ENCODE measurements at places on chromosomes 7 and 10.

DNA sequence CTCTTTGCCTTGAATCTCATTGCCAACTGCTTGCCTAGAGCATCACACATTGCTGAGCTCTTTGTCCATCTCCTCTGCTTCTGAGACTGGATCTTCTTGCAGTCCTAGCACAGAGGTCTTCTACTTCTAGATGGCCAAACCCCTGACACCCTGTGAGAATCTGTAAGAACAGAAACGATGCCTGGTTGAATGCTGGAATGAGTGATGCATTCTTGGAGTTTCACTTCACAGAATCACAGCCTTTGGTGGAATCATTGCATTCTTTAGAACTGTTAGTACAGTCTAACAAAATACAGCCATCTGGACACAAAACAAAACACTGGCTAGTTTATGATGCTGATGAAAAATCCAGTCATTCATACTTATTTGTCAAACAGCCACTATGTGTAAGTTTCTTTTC lies 141.7 kb upstream of the ITGB1 start:
- DNase-seq: no peak

- no peak for DNase-seq
Measured at GRCh38 chr7:48097521-48098231, 8.6 kb downstream of the UPP1 start.

GRCh38 chr10:52900593-52900992 lies 128.0 kb upstream of the MBL2 start:
- DNase-seq: no peak

DNA sequence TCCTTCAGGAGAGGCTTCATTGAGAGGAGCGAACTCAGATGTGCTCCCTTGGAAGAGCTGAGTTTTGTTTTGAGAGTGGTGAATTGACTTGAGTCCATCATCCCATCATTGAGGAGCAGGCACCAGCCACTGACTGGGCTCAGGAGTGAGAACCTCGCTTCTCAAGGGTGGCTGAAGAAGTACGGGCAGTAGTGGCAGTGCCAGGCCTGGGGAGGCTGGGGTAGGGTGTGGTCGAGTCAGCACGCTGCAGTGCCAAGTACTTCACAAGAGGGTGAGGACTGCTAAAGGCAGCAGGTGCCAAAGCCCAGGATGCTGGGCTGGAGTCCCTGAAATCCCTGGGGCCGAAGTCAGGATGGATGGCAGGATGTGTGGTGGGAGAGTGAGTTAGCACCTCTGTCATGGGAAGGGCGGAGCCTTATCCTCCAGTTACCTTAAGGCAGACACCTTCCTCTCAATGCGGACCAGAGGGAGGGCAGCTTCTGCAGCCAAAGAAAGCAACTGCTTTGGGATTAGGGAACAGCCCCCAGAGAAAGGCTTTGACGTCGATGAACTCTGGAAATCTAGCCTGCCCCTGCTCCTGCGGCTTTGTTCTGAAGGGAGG lies 210.3 kb downstream of the CAMK1D start:
- no peak for DNase-seq

GRCh38 chr7:138396251-138397070 lies 63.6 kb upstream of the TRIM24 start:
- DNase-seq: no peak

DNA sequence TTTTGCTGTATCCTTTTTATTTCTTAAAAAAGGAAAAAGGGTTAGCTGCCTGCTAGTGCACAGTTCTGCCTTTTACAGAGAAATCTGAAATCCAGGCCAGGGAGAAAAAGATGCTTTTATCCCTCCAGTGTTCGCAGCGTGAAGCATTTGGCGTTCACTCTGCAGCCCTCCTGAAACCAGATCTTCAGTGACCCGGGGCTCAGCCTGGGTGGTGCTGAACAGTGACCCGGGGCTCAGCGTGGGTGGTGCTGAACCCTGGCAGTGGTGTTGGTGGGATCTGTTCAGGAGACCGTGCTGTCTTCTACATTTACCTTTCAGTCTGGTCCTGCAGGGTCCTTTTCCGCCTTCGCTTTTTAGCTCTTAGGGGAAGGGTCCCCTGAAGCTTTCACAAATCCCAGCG lies 164.7 kb upstream of the KLF6 start:
- DNase-seq: no peak

DNA sequence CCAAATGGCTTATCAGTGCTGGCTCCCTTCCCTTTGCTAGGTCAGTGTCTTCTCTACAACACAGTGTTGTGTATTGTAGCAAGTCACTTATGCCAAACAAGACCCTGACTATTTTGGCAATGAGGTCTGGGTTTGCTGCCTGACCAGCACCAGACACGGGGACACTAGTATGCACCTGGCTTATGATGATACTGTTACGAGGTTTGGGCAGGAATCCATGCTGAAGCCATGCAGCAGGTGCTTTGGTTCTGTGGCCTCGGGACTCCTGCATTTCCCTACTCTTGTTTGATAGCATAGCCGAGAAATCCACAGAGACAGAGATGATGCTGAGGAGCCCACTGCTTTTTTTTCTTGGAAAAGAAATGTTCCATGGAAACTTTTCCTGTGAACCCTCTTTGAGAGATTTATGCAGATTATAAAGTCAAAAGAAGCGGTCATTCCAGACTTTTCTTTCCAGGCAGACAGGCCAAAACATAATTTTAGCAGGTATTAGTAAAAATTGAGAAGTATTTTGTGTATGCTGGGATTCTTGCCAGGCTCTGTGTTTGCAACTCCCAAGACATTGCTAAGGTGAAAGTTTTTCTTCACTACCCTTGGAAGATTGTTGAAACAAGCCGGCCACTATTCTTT lies 291.1 kb downstream of the BBS9 start:
- DNase-seq: no peak

DNA sequence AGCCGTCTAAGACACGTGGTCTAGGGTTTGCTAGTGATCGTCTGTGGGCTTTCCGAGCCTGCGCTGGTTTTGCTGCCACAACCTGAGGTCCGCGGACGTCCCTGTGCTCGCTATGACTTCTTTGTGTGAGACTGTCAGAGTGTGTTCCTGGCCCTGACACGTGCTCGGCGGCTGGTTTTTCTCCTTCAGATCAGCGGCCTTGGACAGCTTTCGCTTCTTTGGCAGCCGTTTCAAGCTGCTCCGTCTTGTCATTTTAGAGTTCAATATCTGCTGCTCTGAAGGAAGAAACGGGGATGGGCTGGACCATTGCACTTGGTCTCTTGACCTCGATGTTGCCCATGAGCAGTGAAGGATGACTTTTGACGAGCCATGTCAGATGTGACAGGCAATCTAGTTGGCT lies 147.3 kb downstream of the MGMT start:
- no peak for DNase-seq

- DNase-seq: no peak
Measured at GRCh38 chr7:69534461-69535041, 63.7 kb upstream of the AUTS2 start.

- DNase-seq: no peak
Measured at GRCh38 chr7:103447073-103447960, 1.3 kb upstream of the SLC26A5 start.

GRCh38 chr7:150980663-150981062 lies 2.5 kb upstream of the KCNH2 start:
- DNase-seq: no peak

DNA sequence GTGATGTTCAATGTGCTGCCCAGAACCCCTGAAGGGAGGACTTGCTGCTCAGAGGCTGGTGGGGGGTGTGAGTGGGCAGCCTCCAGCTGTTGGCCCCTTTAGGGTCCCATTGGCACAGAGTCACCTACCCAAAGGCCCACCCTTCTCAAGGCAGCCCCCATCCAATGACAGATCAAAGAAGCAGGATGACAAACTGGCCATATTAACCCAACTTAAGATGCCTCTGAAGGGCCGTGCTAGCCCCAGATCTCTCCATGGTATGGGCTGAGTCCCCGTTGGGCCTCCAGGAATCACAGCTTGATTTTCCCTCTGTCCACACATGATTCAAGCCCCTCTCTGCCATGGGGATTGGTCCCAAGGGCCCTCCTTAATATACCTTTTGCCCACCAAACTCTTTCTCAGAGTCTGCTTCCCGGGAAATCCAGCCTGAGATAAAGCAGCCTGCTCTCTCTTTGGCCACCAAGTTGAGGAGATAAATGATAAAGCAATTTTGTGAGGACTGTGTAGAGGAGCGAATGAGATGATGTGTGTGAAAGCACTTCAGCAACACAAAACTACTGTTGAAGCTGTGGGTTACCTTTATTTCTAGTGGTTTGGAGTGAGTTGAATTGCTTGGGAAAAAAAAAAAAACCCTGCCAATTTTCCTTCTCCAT lies 38.2 kb upstream of the C10orf71 start:
- DNase-seq: no peak

GRCh38 chr7:66301737-66302136 lies 96.6 kb downstream of the TPST1 start:
- DNase-seq: no peak

DNA sequence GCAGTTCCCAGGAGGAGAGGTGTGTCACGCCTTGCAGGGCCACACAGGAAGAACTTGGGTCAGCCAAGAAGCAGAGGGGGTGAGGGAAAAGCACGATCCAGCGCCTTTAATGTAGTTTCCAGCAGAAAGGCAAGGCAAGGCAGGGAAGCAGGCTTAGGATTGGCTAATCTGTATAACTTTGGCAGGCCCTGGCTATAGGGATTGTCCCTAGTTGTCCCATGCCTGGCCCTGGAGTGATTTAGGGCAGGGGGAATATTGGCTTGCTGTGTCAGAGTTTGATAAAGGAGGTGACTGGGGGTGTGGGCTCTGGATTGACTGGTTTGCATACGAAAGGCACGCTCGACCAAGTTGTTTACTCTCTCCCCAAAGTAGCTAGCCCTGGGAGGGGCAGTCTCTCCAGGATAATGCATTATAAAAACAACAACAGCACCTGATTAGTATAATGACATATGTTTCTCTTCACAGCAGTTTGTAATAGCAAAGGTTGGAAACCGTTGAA lies 44.5 kb downstream of the RBM28 start:
- no peak for DNase-seq

DNA sequence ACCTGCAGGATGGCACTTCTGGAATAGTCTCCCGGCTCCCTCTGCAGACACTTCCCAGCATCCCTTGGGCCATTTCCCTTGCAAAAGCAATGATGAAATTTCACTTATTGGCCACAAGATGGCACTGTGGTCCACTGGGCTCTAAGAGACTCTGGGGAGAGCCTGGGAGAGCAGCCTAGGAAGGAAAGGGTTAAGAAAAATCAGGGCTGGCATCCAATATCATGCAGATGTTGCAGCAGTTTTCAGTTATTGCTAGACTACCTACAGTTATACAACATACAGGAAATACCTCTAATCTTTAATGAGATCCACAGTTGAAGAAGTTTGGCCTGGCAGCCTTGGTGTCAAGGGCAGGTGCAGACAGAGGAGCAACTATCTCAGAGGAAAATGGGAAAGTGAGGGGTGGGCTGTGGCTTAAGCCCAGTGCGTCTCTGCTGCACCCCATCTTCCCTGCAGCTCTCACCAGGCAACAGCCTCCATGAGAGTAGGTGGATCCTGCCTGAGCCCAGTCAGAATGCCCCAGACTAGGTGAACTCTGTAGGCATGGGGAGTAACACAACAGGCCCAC lies 100.2 kb upstream of the PRSS58 start:
- DNase-seq: no peak

DNA sequence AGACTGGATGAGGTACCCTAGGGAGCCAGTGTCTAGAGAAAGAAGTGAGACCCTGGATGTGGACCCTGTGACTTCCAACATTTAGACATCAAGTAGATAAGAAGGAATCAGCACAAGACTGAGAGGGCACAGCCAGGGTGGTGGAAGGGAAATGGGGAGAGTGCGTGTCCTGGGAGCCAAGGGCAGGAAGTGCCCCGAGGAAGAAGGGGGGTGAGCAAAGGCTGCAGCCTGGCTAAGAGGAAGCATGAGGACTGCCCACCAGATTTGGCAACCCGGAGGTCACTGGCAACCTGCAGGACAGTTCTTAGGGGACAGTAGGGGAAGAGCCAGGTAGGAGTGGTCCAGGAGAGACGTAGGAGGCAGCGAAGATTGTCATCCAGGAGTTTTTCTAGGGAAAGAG lies 14.8 kb downstream of the COL13A1 start:
- no peak for DNase-seq

DNA sequence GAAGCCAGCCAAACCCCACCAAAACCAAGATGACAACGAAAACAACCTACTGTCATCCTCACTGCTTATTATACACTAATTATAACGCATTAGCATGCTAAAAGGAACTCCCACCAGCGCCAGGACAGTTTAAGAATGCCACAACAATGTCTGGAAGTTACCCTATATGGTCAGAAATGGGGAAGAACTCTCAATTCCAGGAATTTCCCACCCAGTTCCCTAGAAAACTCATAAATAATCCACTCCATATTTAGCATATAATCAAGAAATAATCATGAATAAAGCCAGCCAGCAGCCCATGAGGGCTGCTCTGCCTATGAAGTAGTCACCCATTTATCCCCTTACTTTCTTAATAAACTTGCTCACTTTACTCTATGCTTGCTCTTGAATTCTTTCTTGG lies 20.8 kb downstream of the MICU1 start:
- no peak for DNase-seq

DNA sequence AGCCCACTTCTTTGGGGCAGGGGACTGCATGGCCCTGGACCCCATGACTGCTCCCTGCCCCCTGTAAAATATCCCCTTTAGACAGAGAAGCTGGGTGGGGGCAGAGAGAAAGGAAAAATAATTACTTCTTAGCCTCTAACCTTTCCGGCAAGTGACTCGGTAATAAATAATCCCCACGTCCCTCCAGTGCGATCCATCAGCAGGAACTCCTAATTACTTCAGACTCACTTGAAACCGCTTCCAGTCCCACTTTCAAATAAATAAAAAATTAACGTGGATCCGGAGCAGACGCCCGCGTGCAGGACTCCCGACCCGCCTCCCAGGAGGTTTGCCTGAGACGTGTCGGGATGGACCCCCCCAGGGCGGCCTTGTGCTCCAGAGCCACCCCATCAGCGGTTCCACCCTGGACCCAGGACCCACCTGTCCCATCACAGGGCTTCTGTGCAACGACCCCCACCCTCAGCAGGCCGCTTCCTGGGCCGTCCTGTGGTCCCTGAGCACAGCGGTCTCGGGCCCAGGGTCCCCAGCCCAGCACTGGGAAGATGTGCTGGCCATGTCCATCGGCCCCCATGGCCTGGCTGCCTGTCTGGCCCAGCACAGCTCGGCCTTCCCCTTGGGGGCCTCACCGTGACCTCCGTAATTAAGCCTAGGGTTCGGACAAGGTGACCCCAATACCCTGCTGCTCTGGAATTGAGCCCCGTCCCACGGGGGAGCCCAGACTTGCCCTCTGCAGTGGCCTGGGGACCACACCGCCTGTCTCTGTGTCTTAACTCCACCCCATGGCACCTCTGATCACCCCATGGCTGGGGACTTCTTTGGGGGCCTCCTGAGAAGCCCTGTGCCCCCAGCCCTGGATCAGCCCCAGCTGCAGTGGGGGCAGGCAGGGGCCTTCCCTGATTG lies 108.0 kb downstream of the UNCX start:
- no peak for DNase-seq

GRCh38 chr10:52229291-52229931 lies 84.7 kb upstream of the DKK1 start:
- DNase-seq: no peak

GRCh38 chr10:80661526-80661925 lies 123.8 kb downstream of the SH2D4B start:
- DNase-seq: no peak
